IMR-90 (cell line): ENCODE measurements at places on chromosomes 11 and 22.

GRCh38 chr11:11461473-11461872 lies 108.4 kb upstream of the CSNK2A3 start:
- DNase-seq = no peak

- no peak for DNase-seq
Observed at GRCh38 chr11:215581-216037, 8.1 kb downstream of the RIC8A start.

- DNase-seq = no peak
Observed at GRCh38 chr11:102590276-102591049, 34.7 kb downstream of the MMP20 start.

- DNase-seq = peak; percentile 31
Observed at GRCh38 chr11:14645015-14645912, 1.7 kb downstream of the PDE3B start.

DNA sequence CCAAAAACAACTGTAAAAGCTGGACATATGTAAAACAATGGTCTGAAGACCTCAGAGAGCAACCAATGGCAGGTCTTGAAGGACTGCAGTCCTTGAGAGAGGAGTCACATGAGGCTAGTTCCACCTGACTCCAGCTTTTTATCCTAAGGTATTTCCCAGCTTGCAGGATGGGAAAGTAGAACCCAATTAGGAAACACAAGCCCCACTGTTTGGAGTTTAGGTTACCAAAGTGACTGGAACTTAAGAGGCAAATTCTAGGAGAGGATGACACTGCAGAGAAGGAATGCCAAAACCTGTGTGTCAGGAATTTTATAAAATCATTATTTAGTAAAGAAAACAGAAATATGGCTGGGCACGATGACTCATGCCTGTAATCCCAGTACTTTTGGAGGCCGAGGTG lies 18.4 kb downstream of the OR2AT4 start:
- peak; percentile 11 for DNase-seq

GRCh38 chr11:66465373-66466224 lies 1.1 kb upstream of the PELI3 start:
- DNase-seq = no peak

DNA sequence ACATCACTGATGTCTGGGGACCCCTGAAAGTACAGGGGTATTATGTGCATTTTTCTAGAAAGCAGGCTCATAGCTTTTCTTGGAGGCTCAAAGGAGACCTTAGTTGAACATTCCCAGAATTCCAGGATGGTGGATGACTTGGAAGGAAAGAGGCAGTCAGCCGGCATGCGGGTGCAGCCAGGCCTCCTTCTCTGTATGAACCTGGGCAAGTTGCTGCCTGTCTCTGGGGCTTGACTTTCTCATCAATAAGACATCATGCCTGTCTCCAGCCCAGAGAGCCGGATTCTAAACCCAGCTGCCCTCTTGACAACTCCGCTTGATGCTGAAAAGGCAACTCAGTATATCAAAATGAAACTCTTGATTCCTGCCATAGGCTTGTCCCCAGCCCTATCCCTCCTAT lies 12.6 kb downstream of the MS4A15 start:
- DNase-seq = no peak

- DNase-seq = no peak
Observed at GRCh38 chr11:69512136-69512535, 30.7 kb downstream of the LINC01488 start.

DNA sequence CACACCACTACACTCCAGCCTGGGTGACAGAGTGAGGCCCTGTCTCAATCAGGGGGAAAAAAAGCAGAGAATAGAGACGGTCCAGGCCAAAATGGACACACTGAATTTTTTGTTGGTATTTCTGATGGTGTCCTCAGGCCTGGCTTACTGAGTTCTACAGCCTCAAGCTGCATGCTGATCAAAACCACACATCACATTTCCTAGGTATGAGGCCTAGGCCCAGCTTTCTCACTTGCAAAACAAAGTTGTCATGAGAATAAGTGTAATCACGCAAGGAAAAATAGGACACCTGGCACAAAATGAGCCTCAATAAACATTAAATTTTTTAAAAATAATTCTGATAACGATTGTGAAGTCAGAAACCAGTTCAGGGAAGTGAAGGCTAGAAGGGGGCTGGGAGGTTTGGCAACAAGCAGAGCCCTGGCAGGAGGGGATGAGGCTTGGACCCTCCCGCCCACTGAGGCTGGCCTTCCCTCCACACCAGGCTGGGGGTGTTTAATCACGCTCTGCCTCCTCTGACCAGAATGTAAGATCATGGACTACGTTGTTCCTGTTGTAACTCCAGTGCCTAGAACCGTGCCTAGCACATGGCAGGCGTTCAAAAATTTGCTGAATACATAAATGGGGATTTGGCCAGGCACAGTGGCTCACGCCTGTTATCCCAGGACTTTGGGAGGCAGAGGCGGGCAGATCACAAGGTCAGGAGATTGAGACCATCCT lies 18.1 kb downstream of the PACSIN2 start:
- no peak for DNase-seq

- peak; percentile 10 for DNase-seq
Observed at GRCh38 chr11:115893461-115894099, 389.4 kb upstream of the CADM1 start.

- no peak for DNase-seq
Observed at GRCh38 chr22:22703203-22703570, 58.8 kb downstream of the GGTLC2 start.

- no peak for DNase-seq
Observed at GRCh38 chr11:133441964-133442660, 90.2 kb downstream of the OPCML start.

DNA sequence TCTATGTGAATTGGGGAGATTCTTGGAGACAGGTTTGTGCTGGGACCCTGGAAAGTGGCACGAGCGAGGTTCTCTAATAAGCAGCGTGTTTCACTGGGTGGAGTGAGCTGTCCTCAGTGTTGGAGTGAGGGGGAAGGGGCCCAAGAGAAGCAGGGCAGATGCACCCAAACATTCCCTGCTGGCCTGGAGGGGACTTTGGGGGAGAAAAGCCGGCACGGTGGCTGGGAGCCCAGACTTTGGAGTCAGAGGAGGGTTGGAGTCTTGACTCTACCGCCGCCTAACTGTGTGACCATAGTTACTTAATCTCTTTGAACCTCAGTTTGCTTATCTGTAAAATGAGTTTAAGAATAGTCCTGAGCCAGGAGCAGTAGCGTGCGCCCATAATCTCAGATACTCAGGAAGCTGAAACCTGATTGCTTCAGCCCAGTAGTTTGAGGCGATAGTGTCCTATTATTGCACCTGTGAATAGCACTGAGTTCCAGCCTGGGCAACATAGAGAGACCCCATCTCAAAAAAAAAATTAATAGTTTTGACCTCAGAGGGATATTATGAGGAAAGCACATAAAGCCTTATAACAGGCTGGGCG lies 614 bp downstream of the NR1H3 start:
- DNase-seq = no peak

DNA sequence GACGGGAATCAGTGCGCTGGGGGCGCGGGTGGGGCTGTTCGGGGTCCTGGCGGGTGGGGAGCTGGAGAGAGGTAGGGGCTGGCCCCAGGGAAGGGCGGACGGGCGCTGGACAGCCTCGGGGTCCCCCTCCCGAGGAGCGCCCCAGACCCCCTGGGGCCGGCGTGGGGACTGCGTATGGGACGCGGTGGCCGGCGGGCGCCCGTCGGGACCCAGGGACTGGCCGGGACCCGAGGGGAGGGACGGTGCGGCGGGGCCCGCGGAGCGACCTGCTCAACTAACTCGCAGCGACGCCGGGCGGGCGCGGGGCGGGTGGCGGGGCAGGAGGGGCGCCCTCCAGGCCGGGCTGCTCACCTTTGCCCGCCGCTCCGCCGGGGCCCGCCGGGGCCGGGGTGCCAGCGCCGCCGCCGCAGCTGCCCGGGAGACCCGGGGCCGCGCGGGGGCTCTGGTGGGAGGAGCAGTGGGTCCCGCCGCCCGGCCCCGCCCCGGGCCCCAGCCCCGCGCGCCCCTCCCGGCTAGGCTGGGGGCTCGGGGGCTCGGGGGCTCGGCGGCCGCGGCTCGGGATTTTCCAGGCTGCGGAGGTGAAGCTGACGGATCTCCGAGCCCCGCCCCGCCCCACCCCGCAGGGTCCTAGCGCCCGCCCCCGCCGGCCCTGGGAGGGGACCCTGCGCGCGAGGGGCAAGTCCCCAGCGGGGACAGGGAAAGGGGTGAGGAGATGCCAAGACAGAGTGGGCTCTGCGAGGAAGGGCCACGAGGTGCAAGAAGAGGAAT lies 12.3 kb downstream of the STARD10 start:
- DNase-seq = no peak

- DNase-seq = no peak
Observed at GRCh38 chr22:17876306-17876831, 102.1 kb upstream of the BID start.

DNA sequence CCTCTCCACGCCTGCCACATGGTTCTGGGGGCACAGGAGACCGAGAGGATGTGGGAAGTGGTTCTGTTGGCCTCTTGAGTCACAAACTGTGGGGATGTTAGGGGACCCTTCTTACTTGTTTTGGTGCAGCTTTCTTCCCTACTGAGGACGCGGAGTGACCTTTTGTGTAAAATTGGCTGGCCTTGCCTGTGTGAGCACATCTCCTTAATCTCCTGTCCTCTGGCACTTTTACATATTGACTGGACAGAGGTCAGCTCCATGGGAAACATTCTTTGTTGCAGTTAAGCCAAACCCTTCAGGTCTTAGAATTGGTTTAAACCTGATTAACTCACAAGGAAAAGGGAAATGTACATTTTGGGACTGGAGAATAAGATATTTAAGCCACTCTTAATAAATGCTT lies 51.2 kb upstream of the TENM4 start:
- no peak for DNase-seq
